NCI-H2081 (cell line): ENCODE measurements at places on chromosomes 16 and 17.

DNA sequence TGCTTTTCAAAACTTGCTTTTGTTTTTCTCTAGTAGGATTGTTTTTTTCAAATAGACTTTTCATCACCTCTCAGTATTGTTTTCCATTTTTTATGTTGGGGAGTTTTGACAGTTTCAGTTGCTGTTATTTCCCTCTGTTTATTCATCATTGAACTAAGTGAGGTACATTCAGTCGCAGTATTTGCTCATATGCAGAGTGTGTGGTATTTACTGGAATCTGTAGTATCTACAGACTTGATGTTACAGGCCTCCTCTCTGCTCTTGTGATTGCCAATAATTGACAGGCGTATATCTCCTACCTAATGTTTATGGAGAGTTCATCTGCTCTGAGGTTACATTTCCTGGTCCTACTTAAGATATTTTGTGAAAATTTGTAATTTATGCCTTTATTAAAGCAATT is 49.6 kb downstream of the COX10 start:
- no peak for DNase-seq

DNA sequence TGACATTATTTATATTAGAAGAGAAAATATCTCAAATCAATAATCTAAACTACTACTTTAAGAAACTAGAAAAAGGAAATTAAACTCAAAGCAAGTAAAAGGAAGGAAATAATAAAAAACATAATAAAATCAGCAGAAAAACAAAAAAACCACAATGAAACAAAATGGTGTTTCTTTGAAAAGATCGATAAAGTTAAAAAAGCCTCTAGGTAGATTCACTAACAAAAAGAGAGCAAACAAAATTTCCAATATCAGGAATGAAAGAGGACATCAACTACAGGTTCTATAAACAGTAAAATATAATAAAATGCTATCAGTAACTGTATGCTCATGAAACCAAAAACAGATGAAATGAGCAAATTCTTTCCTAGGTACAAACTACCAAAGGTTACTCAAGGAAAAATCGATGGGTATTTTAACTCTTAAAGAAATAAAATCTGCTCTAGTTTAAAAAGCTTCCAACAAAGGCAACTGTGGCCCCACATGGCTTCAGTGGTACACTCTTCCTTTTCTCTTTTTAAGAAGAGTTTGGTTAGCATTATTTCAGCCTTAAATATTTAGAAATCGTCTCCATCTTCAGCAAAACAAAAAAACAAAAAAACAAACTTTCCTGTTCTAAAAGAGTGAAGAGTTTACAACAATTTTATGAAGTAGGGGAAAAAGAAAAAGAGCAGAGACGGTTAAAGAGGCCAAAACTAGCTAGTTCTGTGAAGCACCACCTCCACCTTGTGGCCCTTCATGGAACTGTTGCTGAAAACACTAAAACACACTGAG is 102.2 kb downstream of the TRIM37 start:
- peak; percentile 71 for DNase-seq

DNA sequence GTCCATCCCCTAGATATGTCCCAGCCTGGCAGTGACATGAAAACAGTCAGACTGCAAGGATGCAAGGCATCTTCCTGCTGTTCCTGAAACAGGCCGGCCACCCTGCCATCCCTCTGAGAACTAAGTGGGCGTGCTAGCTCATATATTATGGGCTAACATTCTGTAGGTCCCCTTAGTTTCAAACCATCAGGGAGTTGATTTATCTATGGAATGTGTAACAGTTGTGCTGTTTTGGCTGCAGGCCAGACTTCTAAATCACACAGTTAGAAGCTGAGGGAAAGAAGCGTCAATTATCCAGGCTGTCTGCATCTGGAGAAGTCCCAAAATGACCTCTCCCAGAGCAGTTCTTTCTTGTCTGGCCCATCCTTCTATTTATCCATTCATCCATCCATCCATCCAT is 102.7 kb upstream of the DNAH9 start:
- no peak for DNase-seq

DNA sequence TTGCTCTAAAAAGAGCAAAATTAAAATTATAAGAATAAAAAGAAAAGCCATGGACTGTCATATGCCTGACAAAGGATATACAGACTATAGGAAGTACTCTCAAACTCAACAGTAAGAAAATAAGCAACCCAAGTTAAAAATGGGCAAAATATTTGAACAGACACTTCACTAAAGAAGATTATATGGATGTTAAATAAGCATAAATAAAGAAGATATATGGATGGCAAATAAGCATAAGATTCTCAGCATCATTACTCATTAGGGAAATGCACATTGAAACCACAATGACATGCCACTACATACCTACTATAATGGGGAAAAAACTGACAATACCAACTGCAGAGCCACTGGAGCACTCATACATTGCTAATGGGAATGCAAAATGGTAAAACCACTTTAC is 14.9 kb upstream of the BEAN1 start:
- no peak for DNase-seq

- no peak for DNase-seq
These were observed 99.4 kb downstream of the CYLD start for GRCh38 chr16:50841081-50841886.

DNA sequence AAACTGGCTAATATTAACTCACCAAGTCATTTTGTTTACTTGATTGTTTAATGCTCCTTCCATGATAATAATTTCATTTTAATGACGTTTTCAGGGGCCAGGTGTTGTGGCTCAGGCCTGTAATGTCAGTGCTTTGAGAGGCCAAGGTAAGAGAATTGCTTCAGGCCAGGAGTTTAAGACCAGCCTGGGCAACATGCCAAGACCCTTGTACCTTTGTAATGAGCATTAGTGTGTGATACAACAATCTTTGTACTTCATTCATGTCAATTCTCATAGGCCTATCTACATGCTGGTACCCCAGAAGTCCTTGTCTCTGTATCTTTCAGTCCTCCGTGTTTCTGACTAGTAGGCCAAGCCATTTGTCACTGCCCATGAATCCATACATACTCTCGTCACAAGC is 296.9 kb downstream of the ZFHX3 start:
- peak; percentile 13 for DNase-seq

GRCh38 chr17:59342681-59343131 is 11.3 kb downstream of the YPEL2 start:
- DNase-seq = no peak

GRCh38 chr16:5865236-5865635 is 767.6 kb upstream of the EEF2KMT start:
- DNase-seq = no peak

GRCh38 chr16:85959686-85960085 is 60.7 kb downstream of the IRF8 start:
- no peak for DNase-seq

GRCh38 chr16:86019446-86020047 is 120.6 kb downstream of the IRF8 start:
- no peak for DNase-seq

GRCh38 chr16:19810817-19811731 is 73.6 kb downstream of the GPRC5B start:
- no peak for DNase-seq

- no peak for DNase-seq
These were observed 1.3 kb upstream of the GSG1L start for GRCh38 chr16:28064706-28065249.

DNA sequence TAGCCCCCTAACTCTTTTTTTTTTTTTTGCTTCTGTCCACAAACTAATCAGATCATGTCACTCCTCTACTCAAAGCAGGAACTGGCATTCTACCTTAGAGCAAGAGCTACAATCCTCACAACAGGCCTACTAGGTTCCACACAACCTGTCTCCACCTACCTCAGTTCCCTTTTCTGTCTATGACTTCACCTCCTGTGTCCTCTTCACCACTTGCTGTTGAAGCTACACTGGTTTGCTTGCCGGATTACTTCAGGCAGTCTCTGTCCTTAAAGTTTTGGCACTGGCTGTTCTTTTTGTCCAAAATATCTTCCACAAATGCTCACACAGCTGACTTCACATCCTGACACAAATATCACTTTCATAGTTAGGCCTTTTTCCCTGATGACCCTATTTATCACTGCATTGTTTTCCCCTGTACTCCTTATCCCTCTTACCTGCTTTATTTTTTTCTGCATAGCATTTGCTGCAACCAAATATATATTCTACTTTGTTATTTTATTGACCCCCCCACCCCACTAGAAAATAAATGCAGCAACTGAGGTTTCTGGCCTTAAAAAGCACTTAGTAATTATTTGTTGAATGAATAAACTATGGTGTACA is 72.0 kb downstream of the KANSL1 start:
- DNase-seq = no peak

DNA sequence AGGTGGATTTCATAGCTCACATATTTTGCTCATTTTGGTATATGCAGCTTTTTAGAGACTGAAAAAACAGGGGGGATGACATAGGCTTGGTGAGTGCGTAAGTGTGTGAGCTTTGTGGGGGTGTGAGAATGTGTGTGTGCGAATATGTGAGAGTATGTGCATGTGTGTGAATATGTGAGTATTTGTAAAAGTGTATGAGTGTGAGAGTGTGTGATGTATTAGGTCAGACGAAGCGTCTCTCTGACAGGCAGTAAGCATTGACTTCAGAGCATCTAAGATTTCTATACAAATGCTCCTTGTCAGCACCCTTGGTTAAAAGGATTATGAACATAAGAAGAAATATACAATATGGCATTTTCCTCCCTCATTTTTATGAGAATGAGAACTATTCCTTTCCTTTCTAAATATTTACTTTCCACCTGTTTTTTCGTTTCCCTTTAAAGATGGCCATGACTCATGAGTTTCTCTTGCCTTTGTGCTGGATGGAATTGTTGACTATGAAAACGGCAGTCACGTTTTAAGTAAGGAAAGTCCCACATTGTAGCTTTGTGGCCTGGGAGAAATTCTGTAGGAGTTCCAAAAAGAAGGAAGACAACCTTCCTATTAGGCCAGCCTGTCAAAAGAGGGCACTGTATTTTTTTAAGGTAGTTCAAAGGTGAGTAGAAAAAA is 276.4 kb downstream of the FOXL1 start:
- no peak for DNase-seq

DNA sequence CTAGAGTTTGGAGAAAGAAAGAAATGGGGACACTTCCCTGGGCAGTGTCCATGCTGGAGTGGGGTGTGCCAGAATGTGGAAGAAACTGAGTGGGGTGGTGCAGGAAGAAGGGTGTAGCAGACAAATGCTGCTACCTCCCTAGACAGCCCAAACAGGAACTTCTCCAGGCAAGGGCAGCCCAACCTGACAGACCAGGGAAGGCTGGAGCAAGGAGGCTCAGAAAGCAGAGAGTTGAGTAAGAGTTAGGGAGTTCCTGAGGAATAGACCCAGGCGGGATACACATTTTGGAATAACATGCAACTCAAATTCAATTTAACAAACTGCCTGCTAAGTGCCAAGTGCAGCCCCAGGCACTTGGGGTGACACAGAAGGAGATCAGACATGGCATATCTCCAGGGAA is 1.0 kb upstream of the MYO18A start:
- no peak for DNase-seq

DNA sequence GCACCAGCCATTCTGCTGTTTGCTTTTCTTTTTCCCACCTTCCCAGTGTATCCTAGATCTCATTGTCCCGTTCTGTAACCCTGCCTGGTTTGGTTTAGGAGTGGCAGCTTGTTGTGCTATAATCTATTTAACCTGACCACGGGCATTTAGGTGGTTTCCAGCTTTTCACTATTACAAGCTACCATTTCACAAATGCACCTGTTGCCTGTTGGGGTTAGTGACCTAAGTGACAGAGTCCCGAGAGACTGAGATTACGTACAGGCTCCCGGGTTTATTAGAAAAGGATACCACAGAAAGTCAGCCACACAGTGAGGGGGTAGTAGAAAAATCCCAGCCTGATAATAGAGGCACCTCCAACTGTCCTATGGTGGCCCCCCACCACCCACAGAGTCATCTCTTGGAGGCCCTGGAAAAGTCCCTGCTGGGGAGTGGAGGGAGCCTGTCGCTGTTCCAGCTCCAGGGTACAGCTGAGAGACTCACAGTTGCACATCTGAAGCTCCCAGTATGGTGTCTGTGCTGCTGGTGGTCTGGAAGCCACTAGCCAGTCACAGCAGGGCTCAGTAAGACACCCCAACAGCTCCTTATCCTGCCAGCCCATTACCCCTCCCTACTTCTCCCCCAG is 21.2 kb downstream of the CLEC16A start:
- DNase-seq = no peak

GRCh38 chr17:46793541-46793940 is 25.0 kb downstream of the WNT3 start:
- DNase-seq = no peak

GRCh38 chr16:12447556-12447955 is 356.1 kb downstream of the CPPED1 start:
- DNase-seq = no peak

GRCh38 chr16:82088483-82088882 is 53.4 kb downstream of the HSD17B2 start:
- DNase-seq = no peak

DNA sequence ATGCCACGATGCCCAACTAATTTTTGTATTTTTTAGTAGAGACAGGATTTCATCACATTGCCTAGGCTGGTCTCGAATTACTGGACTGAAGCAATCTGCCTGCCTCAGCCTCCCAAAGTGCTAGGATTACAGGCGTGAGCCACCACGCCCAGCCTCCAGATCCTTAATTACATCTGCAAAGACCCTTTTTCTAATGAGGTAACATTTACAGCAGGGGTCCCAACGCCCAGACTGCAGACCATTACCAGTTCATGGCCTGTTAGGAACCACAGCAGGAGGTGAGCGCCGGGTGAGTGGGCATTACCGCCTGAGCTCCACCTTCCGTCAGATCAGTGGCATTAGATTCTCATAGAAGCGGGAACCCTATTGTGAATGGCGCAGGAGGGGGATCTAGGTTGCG is 4.0 kb upstream of the RAB11FIP4 start:
- no peak for DNase-seq

GRCh38 chr17:82120148-82120547 is 22.1 kb upstream of the FASN start:
- DNase-seq = no peak

DNA sequence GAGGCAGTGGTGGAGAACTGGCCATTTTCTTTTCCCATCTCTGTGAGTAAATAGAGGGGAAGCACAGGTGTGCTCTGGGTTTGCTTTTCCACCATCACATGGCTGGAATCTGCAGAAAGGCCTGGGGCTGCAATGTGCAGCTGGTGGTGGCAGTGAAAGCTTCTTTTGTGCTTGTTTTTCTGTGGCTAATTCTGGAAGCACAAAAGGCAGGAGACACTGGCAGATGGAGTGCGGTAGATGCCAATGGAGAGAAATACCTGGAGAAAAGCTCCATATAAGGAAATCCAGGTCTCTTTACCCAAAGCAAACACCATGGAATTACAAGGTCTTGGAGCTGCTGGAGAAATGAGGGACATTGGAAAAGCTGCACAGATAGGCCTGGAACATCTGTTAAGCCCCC is 146.9 kb downstream of the HAPSTR1 start:
- no peak for DNase-seq

DNA sequence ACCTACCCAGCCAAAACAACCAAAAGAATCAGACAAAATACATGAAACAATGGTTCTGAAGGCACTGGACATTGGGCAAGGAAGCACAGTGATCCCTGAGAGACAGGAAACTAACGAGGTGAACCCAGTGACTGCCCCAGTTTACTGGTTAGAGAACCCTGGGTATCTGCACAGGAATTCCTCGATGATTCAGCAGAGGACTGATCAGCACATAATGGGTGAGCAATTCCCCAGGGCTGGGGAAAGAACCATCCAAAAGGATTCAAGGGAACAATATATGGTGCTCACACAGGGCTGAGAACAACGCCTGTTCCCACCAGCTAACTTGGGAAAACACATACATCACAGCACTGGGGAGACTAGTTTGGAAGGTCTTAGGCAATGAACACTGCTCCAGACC is 167.2 kb downstream of the PARN start:
- DNase-seq = no peak

GRCh38 chr17:56785405-56785804 is 48.3 kb downstream of the C17orf67 start:
- DNase-seq = no peak
